Hindlimb muscle (tissue), 1 donor: ENCODE measurements at places on chromosomes 11 and 22.

DNA sequence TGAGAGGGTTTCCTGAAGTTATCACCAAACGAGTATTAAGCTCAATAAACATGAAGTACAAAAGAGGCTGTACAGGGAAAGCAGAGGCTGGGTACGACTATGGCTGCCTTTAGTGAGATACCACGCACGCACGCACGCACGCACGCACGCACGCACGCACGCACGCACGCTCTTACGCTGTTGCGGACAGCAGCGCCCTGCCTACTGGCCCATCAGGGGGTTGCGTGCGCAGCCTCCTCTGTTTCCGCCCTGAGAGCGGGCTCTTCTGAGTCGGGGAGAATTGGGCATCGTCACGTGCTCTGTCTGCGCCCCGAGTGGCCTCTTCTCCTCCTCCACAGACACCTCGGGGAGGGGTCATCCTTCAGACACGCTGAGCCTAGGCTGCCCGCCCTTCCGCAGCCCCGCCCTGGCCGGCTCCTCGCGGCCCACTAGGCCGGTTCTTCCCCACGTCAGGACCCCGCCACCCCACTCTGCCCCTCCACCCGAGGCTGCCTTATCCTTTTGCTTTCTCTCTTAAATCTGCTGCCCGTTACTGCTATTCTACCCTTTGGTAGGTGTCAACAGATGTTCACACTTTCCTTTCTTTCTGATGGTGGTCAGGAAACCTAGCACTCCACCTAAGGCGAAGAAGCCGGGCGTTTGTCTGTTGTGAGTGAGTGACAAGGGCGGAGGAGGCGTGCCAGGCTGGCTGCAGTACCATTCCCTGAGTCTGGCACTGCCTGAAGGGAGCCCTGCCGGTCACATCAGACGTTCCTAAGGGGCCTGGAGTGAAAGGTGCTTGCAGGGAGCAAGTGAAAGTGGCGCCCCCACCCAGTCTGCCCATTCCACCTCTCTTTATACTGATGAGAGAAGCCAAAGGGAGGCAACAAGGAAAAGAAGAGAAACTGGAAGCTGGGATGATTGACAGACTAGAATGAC, 300.4 kb upstream of the B3GAT1 start:
- DNase-seq = no peak

GRCh38 chr11:2581931-2582350, 117.9 kb downstream of the KCNQ1OT1 start:
- DNase-seq = no peak

DNA sequence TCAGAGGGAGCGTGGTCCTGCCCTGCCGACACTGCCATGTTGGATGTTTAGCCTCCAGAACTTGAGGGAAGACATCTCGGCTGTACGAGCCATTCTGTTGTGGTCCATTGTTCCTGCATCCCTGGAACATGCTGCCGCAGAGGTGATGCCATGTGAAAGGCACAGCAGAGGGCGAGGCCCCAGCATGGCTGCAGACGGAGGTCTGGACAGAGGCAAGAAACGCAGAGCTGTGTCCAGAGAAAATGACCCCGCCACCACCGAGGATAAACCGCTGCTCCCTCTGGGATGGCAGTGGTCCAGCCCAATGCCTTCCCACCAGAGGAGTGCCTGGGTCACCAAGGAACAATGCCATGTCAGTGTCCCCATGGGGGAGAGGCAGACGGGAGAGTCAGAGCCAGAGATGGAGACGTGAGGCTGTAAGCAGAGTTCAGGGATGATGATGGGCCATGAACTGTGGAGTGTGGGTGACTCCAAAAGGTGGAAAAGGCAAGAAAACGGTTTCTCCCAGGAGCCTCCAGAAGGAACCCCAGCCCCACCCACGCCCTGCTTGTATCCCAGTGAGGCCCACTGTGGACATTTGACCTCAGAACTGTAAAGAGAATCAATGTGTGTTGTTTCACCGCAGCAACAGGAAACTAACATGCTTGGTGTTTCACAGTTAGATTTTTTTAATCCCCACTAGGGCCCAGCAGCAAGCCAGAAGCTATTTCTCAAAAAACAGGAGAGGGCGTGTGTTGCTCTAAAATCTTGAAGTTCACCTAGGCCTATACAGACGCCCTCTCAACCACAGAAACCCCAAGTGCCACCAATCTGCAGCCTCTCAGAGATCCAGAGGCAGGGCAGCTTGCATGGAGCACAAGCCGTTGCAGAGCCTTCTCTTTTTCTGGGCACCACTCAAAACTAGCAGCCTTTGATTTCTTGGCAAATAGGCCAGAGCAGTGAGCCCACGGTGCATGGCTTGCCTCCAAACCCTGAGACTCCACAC, 1422.9 kb downstream of the TBC1D22A start:
- no peak for DNase-seq

- DNase-seq = peak; percentile 47
Measured at GRCh38 chr11:130070109-130070845, 583 bp downstream of the APLP2 start.

DNA sequence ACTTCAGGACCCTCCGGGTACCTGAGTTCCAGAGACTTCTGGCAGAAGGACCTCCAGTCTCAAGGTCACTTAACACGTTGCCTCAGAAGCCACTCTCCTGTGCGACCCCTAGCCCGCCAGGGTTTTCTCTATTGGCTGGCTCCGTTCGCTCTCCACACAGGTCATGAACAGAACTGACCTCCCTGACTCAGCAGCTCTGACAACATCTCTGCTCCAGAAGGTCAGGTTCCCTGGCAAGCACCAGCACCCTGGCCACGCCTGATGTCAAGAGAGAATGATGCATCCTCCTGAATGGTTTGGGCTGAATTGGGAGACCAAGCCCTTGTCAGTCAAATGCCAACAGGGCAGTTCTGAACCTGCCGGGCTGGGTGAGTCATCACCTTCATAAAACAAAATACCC, 84.3 kb upstream of the TMEM45B start:
- no peak for DNase-seq
